NCI-H2171 treated with DMSO at 0.1 percent for 48 hours (cell line): ENCODE measurements at places on chromosomes 16 and 17.

- peak; percentile 72 for DNase-seq
Measured at GRCh38 chr17:7988750-7989178, 13.7 kb upstream of the GUCY2D start.

GRCh38 chr16:86771506-86772460 is 193.4 kb downstream of the FOXL1 start:
- DNase-seq, result no peak

DNA sequence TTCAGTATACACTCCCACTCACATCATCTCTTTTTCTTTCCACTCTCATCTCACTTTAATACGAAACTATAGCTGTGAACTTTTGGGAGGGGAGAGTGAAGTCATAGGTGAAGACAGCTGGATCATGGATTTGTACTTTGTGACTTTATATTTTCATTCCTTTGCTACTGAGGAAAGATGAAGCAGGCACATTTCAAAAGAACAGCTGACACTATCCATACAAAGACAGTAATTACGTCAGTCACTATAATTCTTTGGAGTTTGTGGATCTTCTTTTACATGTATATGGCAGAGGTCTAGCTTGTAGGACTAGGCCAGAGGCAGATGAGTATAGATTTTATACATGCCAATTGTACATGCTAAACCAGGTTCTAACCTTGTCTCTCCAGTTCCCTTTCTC is 346.3 kb downstream of the BCAS3 start:
- DNase-seq, result no peak

GRCh38 chr16:84774810-84775209 is 45.0 kb upstream of the CRISPLD2 start:
- no peak for DNase-seq

DNA sequence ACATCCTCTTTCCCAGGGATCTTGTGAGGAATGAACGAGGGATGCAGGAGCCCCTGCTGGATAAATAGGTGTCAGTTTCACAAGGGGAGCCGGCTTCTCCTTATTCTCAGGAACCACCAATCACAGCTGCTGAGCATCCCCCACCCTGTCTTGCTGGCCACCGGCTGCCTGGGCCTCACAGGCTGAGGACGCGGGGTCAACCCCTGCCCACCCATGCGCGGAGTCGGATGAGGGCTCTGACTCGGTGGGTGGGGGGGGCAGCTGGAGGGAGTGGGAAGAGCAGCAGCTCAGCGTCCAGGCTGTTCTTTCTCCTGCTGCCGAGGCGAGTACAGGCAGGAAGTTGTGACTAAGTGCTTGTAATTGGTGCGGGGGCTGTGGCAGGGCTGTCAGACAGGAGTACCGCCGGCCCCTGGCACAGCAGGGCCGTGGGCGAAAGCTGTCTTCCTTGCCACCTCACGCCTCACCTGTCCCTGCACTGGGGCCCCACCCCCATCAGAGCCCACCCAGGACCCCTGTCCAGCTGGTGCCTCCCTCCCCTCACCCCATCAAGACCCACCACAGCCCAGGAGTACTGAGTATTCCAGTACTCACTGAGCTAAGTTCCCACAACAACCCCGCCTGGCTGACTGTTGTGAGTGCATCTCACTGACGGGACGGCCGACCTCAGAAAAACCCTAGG is 11.0 kb upstream of the DPEP1 start:
- peak; percentile 73 for DNase-seq
